Hematopoietic multipotent progenitor cell (in vitro differentiated cells): ENCODE measurements at places on chromosomes 3 and 15. TPM values are rescaled to one million over a fixed set of nuclear protein-coding genes. Genes with fewer than 3 reads are reported as not detected.

PRR20G gene
- not detected for total RNA-seq

CCDC12 gene
- 41.7 TPM for total RNA-seq

CACNA2D3 gene
- total RNA-seq = under 0.01 TPM

ILDR1 gene
- total RNA-seq = 0.54 TPM

GP9 gene
- total RNA-seq = 4.0 TPM

PRR23A gene
- total RNA-seq = not detected

STX19 gene
- not detected for total RNA-seq
